RKO (cell line): ENCODE measurements at places on chromosomes 1 and 21.
A peak's percentile ranks its signal among the peaks of the same experiment; 100 is the strongest.

DNA sequence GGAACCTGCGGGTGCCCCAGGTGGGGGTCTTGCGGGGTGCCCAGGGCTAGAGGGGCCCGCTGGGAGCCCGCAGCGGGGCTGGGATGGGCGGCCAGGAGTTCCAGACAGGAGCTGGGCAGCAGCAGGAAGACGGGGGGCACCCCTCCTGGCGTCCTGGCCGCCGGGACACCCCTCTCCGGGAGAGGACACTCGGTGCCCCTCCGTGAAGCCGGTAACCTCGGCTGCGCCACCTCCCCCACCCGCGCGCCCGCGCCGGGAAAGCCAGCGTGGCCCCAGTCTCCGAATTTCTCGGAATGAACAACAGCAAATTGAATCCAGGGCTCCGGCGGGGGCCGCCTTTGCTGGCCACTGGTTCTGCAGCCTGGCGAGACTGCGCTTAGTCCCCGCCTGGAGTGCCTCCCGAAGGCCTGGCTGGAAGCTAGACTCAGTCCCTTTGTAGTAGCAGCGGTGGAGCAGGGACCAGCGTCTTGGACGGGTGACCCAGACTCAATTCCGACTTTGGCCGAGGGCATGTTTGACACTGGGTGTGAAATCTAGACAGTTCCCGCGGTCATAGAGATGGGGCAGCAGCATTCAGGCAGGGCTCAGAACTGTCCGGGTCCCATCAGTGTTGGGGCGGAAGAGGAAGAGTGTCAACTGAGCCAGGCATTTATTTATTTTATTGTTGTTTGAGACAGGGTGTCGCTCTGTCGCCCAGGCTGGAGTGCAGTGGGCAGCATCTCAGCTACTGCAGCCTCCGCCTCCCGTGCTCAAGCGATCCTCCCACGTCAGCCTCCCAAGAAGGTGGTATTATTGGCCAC, 773 bp downstream of the IFNGR2 start:
- peak; percentile 47 for DNase-seq

DNA sequence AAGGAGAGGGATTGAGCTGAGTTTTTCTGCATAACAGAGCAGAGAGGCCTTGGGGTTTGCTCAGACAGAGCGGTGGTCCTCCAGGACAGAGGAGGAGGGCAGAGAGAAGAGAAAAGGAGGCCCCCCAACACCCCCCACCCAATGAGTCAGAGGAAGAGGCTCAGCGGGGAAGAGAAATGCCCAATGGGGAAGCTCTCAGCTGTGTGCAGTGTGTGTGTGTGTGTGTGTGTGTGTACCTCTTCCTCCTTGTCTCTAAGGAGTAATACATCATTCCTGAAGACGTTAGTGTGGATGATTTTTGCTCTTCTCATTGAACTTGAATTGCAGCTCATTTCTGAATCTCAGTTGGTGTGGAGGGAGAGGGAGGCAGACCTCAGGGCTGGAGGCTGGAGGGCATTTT, 8.7 kb downstream of the TMPRSS3 start:
- no peak for DNase-seq

GRCh38 chr1:236301958-236302335, 20.2 kb upstream of the ERO1B start:
- no peak for DNase-seq

DNA sequence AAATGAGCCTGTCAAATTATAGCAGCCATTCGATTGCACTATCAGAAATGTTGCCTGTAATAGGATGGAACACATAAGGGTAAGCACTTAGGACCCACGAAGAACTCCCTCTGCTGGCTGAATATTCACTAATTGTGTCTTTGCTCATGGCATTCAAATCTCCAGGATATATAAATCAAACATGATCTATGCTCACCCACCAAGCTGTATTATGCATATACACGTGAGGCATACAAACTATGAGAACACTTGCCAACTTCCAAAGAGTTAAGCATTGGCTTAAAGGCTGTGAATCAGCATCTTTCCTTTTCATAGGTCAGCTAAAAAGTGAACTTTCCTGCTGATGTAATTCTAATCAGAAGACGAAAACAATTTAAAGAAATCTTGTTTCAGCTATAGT, 34.5 kb downstream of the TMPRSS15 start:
- peak; percentile 61 for DNase-seq

DNA sequence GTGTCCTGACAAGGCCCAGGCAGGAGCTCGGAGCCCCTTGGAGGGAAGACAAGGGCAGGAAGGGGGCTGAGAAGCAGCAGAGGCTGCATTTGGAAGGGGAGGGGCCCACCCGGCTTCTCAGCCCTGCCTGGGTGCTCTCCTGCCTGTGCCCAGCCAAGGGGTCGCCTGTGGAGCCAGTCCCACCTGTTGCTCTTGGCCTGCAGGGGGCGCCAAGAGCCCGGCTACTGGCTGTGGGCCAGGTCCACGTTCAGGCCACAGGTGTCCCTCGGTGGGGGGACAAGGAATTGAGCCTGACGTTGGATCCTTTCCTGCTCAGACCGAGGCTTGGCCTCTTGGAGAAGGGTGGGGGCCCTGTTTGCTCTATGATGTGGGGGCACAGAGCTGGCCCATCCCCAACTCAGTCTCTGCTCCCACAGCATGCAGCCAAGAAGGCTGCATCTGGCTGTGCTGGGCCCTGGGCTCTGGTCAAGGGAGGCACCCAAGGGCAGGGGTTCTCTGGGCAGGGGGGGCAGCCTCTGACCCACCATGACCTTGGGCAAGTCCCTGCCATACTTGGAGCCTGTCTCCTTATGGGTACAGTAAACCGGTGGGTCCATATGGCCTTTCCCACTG, 10.9 kb downstream of the WNT4 start:
- no peak for DNase-seq

DNA sequence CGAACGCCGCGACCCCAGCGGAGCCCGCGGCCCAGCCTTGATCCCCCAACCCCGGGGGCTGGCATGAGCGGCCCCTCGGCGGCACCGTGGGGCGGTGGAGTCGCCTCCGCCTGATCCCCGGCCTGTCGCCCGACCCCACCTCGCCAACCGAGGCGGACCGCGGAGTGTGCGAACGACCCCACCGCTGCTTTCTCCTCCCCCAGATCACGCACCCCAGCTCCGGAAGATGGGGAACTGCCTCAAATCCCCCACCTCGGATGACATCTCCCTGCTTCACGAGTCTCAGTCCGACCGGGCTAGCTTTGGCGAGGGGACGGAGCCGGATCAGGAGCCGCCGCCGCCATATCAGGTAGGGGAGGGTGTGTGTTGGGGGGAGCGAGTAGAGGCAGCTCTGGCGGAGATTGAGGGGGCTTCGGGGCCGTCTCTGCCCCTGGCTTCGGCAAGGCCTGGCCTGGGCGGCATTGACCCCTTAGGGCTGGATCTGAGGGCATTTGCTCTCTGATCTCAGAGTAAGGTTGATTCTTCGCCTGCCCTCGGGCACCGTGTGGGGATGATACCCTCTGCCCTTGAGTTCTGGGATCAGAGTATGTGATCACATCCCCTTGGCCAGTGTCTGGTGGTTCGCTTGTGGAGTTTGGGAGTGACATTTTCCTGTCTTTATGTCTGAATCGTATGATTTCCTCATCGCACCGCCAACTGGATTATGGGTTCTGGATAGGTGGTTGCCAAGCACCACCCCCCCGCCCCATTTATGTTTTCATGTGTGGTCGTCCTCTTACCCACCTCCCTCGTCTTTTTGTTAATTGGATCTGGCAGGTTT, 668 bp downstream of the RNF11 start:
- DNase-seq: peak; percentile 49

- peak; percentile 71 for DNase-seq
These were observed 34.9 kb downstream of the CENPF start for GRCh38 chr1:214637722-214638458.

- no peak for DNase-seq
These were observed 1.1 kb downstream of the GNG4 start for GRCh38 chr1:235648407-235648907.

DNA sequence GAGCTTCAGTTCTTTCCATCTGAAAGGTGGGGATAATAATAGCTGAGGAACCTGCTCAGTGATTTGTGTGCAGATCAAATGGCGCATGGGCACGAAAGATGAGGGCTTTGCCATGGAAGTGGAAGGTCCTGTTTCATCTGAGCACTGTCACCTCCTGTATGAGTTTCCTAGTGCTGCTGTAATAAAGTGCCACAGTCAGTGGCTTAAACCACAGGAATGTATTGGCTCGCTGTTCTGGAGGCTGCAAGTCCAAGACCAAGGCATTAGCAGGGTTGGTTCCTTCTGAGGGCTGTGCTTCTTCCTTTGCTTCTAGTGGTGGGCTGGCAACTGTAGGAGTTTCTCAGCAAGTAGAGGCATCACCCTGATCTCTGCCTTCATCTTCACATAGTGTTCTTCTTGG, 51.1 kb upstream of the RBM15 start:
- DNase-seq: no peak

DNA sequence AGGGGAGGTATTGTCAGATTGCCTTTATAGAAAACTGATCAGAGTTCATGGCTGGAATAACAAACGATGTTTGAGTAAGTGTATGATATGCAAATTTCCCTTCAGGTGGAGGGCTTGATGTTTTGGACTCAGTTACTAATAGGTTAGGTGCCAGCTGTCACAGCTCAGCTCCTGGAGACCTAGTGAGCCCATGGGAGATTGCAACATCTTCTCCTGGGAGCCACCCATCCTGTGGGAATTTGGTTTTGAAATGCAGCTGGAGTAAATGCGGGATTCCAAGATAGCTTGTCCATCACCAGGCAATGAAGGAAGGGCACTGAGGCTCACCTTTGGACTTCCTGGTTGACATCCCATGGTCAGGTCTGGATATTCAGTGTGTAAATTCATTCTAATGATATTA, 211.4 kb upstream of the NRIP1 start:
- no peak for DNase-seq

DNA sequence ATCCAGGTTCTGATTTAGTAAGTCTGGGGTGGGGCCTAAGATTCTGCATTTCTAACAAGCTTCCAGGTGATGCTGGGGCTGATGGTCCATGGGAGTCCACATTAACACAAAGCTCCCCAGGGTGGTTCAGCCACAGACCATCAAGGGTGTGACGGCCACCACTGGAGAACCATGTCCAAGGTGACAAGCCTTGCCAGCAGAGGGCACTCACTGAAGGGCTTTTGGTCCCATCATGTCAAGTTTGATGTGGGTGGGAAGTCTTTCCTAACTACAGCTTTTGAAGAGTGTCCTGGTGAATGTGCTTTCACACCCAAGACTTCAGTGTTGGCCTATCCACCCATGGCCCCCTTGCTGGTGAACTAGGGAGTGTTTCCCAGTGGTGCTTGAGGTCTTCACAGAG, 67.1 kb downstream of the UBE2T start:
- DNase-seq: no peak

GRCh38 chr1:16903054-16903453, 7.3 kb downstream of the RNU1-2 start:
- DNase-seq: peak; percentile 77

GRCh38 chr1:115184260-115184950, 95.1 kb upstream of the TSPAN2 start:
- DNase-seq: no peak

- peak; percentile 42 for DNase-seq
These were observed 210.8 kb downstream of the COL11A1 start for GRCh38 chr1:102897557-102897956.

DNA sequence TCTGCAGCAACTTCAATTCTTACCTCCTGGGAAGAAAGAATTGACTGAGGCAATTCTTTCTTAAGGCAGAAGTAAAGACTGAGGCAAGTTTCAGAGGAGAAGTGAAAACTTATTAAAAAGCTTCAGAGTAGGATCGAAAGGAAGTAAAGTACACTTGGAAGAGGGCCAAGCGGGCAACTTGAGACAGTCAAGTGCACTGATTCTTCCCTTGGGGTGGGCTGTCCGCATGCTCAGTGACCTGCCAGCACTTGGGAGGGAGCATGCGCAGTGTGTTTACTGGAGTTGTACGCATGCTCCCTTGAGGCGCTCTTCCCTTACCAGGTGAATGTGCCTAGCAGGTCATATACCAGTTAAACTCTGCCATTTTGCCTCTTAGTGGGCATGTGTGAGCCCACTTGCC, 55.3 kb upstream of the NBPF3 start:
- no peak for DNase-seq

DNA sequence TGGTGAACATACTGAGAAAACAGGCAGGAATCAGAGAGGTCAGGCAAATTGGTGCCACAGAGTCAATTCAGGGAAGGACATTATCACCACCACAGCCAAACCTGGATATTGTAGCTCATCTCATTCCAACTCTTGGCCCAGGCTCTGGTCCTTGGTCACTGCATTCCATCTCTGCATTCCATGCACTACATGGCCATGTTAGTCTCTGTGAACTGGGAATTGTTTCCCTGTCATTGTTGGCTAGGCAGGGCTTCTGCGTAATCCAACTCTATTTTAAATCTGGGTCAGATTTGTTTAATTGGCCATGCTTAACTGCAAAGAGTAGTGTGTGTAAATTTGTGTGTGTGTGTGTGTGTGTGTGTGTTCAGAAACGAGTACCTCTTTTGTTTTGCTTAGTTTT, 837.6 kb upstream of the ADAMTS5 start:
- no peak for DNase-seq

DNA sequence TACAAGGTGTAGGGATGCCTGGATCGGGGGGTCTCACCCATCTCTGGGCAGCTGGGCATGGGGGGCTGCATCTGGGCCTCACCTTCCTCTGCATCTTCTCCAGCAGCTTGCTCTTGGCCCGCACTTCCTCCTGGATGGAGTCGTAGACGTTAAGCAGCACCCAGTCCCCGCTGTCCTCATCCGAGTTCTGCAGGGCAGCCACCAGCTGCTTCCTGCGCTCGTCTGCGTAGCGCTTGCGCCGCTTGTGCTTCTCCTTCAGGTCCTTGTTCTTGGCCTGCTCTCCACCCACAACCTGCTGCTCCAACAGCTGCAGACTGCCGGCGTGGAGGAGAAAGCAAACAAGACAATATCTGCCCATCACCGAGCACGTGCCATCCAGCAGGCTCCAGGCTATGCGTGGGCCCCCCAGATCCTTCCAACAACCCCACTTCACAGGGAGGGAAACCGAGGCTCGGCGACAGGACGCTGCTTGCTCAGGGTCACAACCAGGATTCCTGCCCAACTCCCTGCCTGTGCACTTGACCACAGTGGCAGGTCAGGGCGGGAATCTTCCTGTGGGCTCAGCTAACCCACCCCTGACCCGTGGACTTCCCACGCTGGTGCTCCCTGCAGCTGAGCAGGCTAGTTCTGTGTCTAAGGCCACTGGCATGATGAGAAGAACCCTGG, 21.5 kb upstream of the DDOST start:
- DNase-seq: no peak

- no peak for DNase-seq
These were observed 6.0 kb downstream of the GORAB start for GRCh38 chr1:170537798-170538503.

DNA sequence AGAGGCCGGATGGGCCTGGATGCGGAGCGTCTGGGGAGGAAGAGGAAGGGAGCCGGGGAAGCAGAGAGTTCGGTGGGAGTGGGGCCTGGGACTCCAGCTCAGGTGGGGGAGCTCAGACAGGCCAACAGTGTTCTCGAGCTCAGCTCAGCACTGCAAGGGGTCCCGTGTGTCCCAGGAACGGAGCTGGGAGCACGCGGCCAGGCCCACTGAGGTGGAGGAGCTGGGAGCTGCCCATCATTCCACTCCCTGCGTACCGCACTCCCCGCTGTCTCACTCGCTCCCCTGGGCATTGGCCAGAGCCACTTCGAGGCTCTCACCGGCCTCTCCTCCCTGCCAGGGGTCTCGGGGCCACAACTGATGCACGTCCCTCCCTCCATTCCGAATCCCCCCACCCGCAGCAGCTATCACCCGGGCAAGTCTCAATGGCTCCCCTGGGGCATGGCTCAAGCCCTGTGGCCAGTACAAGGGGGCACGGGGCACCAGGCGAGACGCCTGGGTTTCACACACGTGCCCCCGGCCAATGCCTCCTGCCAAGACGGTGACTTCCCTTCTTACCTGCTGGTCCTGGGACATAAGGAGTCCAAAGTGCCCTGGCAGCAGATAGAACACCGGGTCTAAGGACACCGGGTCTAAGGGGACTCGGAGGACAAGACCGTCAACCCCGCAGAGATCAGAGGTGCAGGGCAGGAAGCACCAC, 30.3 kb upstream of the COL6A2 start:
- DNase-seq: no peak
